ENCODE measurements at places on chromosomes 3 and 15. TPM values are rescaled to one million over a fixed set of nuclear protein-coding genes. Genes with fewer than 3 reads are reported as not detected.

The DISP2 gene
- 2.1 TPM for total RNA-seq

The ISLR gene
- 120 TPM for total RNA-seq

The TMC3 gene
- total RNA-seq, result 0.13 TPM

GRCh38 chr15:81297147-81297572 is 26.8 kb downstream of the STARD5 start:
- DNase-seq, result no peak

DNA sequence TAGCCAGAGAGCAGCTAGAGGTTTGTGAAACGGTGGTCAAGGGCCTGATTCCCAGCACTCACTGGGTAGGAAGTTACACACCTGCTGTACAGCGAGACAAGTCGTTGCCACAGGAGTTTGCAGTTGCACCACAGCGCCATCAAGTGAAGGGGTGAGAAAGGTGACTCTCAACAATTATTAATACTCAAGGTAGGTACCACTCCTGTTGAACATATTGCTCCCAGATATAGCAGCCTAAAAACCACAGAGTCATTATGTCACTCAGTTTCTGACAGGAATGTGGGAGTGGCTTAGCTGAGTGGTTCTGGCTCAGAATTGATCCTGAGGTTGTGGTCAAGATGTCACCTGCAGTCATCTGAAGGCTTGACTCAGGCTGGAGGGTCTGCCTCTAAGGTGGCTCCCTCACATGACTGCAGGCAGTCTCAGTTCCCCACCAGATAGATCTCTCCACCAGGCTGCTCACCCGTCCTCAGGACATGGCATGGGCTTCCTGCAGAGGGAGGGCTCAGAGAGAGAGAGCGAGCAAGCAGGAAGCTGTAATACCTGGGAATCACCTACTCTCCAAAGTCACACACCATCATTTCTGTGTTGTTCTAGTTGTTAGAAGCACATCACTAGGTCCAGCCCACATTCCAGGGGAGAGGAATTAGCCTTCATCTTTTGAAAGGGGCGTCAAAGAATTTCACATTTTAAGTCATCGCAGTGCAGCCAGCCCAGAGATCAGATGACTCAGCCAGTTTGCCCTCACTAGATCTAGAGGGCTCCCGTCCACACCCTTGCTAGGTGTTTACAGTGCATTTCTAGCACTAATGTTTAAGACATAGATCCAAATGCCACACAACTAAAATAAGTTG is 17.0 kb upstream of the ANO10 start:
- no peak for DNase-seq

DNA sequence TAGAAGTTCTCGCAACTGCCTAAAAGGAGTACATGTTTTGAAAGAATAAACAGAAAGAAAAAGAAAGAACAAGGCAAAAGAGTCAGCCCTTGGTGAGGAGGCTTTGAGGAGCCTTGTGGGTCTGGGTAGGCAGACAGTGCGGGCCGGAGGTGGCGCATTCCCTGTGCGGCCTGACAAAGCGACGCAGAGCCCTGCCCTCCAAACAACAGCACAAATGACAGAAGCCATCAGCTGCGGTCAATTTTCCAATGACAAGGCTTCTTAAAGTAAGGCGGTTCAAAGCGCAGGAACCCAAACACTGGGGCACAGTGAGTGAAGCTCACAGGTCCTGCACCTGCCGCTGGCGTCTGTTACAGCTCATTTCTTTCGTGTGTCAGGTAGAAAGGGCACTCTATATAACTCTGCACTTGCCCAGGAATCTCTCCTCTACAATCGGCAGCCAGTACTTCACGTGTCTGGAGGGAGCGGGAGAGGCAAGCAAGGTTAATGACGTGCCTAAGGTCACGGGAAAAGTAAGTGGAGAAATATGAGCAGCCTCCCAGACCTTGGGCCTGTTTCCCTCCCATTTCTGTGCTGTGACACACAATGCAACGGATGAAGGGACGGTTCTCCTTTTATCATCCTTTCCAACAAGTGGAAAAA is 178.1 kb downstream of the OPA1 start:
- no peak for DNase-seq

DNA sequence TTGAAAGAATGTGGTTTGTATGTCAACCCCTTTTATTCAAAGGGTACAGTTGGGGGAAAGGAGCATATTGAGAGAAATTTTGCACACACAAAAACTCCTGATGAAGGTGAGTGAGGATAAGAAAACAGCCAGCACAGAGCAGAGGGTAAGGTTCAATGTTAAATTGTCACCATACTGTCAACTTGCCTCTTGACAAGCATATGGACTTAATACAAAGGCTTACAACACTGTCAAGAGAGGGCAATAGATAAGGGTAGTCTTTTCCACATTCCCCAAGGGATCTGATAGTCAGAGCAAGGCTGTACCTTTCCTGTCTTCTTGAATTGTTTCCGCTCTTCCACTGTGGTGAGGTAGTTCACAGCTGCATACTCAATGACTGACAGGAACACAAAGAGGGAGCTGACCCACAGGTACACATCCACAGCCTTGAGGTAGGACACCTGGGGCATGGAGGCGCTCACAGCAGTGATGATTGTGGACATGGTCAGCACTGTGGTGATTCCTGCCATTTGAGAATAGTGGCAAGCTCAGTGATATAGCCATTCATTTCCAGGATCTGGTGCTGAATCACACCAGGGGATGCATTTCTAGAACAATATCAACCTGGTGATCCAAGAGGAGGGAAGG is 20.4 kb upstream of the RIOX2 start:
- DNase-seq, result no peak

- no peak for DNase-seq
Observed at GRCh38 chr3:107220538-107220937, 156.7 kb upstream of the CCDC54 start.

The NBEAL2 gene
- total RNA-seq, result 44.0 TPM

DNA sequence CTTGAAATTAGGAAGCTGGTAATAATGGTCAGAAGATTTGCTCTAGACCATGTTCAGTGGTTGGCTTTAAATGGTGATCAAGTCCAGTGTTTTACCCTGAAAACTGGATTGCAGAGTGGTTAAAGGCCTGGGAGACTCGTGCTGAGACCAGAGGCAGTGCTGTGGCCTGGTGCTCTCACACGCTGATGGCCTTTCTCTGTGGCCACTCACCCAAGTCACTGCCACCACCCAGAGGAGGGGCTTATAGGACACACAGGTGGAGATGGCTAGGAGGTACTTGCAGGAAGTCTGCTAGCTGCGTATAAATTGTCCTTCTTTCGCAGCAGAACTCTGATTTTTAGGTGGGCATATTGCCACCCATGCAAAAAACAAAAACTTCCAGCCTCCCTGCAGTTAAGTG is 6.2 kb upstream of the EHD4 start:
- DNase-seq, result peak; percentile 17

The ACKR2 gene
- total RNA-seq, result 19.0 TPM

DNA sequence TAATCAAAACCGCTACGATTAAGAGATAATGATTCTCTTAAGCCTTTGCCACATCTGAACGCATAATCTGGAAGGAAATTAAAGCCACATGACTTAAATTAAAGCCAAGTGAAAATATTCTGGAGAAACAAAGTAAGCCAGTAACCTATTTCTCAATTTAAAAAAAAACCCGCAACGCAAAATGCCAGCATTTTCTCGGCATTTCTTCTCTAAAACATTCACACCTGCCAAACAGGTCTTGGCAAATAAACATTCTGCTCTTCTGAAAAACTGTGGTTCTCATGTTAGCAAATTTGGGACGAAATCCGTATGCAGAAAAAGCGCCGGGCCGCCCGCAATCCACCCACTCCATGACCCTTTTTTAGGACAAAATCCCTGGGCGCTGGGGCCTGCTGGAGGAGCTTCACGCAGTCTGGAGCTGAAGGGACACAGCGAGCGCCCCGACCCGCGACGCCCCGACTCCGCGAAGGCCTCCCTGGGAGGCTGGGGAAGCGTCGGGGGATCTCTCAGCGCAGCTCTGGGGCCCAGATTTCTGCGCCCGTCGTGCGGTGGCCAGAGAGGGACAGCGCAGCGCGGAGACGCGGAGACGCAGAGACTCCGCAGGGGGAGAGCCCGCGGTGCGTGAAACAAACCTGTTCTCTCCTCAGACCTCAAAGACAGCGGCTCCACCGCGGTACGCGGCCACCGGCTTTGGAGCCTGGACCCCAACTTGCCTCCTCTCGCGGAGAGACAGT is 471 bp downstream of the NKIRAS1 start:
- no peak for DNase-seq

The CFAP100 gene
- 1.5 TPM for total RNA-seq

DNA sequence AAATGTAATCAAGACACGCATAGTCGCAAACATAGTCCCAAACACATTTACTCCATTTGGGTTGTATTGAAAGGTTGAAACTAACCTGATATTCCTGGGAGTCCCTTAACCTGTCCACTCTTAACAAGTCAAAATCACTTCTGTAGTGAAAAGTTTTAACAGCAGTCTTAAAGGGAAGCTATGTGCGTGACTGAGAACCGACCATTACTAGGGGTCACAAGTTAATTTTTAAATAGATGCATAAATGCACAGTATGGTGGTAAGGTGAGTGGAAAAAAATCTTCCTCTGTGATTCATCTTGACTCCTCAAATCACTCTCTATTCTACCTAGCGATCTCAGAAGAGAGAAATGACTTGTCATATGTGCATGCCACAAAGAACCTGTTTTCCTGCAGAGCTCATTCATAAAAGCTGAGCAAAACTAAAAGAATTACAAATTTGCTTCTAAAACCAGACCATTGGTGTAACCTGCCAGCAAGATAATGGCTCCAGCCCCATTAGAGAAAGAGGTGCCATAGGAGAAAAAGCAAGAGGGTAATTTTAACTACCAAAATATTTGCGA is 4.8 kb downstream of the GPR15 start:
- DNase-seq, result no peak

The LSAMP gene
- total RNA-seq, result 5.3 TPM

GRCh38 chr3:193396451-193397244 is 18.1 kb upstream of the ATP13A5 start:
- DNase-seq, result no peak

GRCh38 chr3:172303941-172304558 is 144.2 kb downstream of the GHSR start:
- DNase-seq, result no peak

GRCh38 chr3:123723070-123723469 is 138.2 kb upstream of the HACD2 start:
- no peak for DNase-seq

The ST8SIA2 gene
- total RNA-seq, result not detected

The GALNT15 gene
- 54.4 TPM for total RNA-seq

GRCh38 chr15:50876989-50877360 is 31.5 kb upstream of the AP4E1 start:
- DNase-seq, result peak; percentile 83

GRCh38 chr3:116259984-116260383 is 185.3 kb downstream of the LSAMP start:
- DNase-seq, result no peak

- peak; percentile 78 for DNase-seq
Observed at GRCh38 chr3:98732286-98733052, 30.7 kb upstream of the ST3GAL6 start.

DNA sequence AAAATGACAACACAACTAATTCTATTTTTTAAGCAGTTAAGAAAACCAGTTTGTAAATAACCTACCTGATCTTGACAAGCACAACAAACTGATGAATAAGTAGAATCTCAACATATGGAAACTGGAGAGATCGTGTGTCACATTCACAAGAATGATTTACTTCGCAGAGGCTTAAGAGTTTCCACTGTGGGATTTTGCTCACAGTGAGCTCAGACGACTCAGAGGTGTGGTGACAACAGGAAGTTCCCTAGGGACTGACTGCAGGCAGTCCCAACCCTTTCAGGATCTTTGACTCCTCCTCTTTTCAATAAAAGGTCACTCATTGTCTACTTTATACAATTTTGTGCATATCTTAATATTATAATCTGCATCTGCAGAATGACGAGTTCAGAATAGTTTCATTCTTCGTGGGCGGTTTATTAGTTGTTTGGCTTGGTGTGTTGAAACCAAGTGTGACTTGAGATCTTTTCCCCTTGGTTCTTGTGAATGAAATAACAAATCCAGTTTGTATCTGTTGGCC is at the start of gene LIPH:
LIPH (minus strand) TSS at position 231 of the 520 bp plus-strand sequence; CDS start at position 114, 117 bp downstream.
- no peak for DNase-seq

DNA sequence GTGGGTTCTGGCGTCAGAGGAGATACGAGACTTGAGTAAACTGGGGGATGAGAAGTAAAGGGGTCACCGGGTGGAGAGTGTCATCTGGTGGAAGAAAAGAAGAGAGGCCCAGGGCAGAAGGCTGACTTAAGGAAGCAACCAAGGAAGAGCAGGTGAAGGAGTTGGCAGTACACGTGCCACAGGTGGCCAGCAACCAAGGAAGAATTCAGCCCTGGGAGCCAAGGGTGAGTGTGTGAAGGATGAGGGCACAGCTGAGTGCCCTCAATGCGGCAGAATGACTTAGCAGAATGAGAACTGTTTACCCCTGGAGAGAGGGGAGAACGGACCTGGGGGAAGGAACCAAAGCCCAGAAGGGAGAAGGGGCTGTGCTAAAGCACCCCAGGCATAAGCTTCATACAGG is 71.3 kb downstream of the WHAMM start:
- no peak for DNase-seq

GRCh38 chr3:12831301-12831866 is 10.0 kb downstream of the RPL32 start:
- DNase-seq, result no peak

- DNase-seq, result no peak
Observed at GRCh38 chr15:90154861-90155626, 46.1 kb upstream of the SEMA4B start.

GRCh38 chr3:187719628-187720336 is 17.4 kb upstream of the RTP2 start:
- no peak for DNase-seq

The TIMP4 gene
- total RNA-seq, result 13.2 TPM

- DNase-seq, result no peak
Observed at GRCh38 chr3:133828576-133829309, 23.1 kb downstream of the SRPRB start.

The PP2D1 gene
- not detected for total RNA-seq

The MASP1 gene
- total RNA-seq, result 6.3 TPM

DNA sequence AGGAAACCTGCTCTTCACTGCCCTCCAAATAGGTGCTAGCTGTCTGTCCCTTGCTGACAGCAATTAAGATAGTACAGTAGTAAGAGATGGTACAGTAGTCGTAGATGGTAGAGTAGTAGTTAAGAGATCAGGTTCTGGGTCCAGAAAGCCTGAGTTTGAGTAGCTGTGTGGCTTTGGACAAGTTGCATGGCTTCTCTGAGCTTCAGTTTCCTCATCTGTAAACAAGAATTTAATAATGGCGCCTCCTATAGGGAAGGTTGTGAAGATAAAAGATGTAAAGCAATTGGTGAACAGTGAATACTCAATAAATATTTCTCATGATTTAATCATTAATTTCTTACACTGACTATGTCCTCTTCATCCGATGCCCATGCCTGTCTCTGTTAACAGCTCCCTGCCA is 86.9 kb upstream of the BCL6 start:
- no peak for DNase-seq

The STRIT1 gene
- not detected for total RNA-seq

DNA sequence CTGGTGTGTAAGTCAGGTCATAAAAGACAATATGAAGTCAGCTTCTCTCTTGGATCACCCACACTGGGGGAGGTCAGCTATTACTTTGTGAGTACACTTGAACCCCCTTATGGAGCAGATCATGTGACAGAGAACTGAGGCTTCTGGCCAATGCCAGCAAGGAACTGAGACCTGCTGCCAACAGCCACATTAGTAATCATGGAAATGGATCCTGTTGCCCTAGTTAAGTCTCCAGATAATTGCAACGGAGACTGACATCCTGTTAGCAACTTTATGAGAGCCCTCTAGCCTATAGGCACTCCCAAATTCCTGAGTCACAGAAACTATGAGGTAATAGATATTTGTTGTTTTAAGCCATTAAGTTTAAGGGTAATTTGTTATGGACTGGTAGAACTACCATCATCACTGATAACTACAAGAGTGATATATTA is 110.4 kb upstream of the GMNC start:
- DNase-seq, result no peak

The CLRN1 gene
- total RNA-seq, result not detected

The ATG3 gene
- total RNA-seq, result 52.3 TPM
